ENCODE measurements at places on chromosomes 4 and X.

GRCh38 chrX:154021131-154021611 lies 1.5 kb upstream of the IRAK1 start:
- no peak for DNase-seq

DNA sequence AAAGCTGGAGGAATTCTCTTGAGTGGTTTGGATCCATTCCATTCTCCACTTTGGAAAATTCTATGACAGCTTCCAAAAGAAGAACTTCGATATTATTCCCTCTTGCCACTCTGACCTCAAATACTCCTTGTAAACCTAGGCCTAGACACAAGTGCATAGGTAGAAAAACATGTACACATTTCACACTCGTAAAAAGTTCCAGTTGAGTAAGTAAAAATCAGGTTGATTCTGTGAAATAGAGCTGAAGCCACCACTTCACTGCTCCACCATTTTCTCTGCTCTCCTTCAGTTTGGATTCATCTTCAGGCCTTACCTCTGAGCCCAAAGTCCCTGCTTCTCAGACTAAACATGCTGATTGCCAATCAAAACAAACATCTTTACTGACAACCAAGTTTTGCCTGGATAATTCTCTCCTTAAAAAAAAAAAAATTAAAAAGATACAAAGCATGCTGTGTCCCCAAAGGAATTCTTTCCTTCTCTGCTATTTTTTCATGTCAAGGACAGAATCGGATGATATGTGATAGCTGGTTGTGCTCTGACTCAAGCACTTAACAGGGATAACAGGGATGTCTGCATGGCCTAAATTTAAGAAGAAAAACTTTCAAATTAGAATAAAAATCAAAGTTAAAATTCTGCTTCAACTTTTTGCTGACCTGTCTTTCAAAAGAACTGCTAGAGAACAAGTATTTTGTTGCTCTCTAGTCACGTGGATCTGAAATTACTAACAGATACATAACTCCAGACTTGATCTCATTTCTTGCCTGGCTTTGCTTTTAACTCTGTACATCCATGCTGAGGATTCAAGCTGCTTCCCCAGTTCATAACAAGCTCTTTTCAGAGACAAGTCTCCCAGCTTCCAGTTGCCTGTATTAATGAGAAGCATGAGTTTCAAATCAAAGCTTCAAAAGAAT lies 420.9 kb upstream of the INTU start:
- no peak for DNase-seq

GRCh38 chr4:45036677-45037076 lies 310.3 kb upstream of the GNPDA2 start:
- DNase-seq, result no peak

DNA sequence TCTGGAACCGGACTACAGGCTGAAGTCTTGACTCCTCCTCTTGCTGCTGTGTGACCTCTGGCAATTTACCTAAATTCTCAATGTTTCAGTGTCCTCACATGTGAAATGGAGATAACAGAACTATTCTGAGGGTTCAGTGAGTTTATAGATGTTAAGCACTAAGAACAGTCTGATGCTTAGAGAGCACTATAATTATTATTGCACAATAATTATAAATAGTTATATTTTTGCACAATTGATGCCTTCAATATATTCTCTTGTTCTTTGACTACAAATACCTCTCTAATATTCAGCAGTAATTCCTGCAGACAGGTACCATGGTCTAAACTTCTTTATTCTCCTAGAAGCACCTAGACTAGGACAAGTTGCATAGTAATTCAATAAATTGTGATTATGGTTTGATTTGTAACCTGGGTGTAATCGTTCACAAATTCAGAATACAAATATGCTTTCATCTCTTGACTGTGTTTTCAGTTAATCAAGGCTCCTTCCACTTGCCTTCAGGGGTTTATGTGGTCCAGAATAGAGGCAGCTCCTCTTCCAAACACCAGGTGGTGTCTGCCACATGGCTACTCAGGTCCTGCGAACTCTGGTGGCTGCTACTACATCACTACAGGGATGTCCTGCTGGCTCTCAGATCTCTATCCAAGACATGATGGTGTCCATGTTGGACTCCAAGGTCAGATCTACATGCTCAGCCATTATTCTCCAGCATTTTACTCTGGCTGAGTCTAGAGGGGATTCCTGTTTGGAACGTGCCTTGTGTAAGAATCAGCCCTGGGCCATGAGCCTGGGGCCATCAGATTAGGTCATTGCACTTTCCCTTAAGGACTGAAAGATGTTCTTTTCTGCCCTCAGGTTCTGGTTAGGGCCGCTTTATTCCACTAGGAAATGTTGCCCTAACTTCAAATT lies 103.4 kb downstream of the QRFPR start:
- DNase-seq, result no peak

- no peak for DNase-seq
These were observed 112.0 kb upstream of the PABPC4L start for GRCh38 chr4:134313591-134313990.

DNA sequence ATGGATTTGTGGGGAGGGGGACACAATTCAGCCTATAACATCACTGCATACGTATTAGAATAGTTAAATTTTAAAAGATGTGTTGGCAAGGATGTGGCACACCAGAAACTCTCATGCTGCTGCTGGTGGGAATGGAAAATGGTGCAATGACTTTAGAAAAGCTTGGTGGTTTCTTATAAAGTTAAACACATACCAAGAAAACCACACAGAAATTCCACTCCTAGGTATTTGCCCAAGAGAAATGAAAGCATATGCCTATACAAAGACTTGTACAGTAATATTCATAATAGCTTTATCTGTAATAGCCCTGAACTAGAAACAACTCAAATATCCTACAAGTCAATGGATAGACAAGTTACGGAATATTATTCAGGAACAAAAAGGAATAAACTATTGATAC lies 71.3 kb upstream of the PDHA1 start:
- no peak for DNase-seq

DNA sequence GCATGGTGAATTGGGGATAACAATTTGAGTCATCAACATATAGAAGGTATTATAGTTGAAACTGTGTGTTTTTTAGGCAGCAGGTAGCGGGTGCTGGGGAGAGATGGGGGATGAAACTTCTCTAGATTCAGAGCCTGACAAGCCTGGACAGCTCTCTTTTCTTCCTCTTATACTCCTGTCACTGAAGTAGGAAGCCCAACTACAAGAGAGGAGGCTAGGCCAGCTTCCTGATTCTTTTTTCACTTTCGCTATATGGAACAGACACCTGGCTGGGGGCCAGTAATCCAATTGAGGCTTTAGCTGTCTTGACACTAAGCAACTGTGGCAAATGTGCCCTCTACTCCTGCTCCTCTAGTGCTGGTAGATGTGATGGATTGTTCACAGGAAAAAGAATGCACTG lies 69.2 kb downstream of the PHKA1 start:
- no peak for DNase-seq

- DNase-seq, result no peak
These were observed 13.4 kb upstream of the ADH4 start for GRCh38 chr4:99157478-99157935.
